Inflammatory macrophage treated with lipopolysaccharide for 1 hour (primary cell): ENCODE measurements at places on chromosomes 2 and 18.

GRCh38 chr2:222130855-222131254 is 167.9 kb downstream of the PAX3 start:
- no peak for DNase-seq

GRCh38 chr2:75632091-75632701 is 14.4 kb upstream of the MRPL19 start:
- no peak for DNase-seq

DNA sequence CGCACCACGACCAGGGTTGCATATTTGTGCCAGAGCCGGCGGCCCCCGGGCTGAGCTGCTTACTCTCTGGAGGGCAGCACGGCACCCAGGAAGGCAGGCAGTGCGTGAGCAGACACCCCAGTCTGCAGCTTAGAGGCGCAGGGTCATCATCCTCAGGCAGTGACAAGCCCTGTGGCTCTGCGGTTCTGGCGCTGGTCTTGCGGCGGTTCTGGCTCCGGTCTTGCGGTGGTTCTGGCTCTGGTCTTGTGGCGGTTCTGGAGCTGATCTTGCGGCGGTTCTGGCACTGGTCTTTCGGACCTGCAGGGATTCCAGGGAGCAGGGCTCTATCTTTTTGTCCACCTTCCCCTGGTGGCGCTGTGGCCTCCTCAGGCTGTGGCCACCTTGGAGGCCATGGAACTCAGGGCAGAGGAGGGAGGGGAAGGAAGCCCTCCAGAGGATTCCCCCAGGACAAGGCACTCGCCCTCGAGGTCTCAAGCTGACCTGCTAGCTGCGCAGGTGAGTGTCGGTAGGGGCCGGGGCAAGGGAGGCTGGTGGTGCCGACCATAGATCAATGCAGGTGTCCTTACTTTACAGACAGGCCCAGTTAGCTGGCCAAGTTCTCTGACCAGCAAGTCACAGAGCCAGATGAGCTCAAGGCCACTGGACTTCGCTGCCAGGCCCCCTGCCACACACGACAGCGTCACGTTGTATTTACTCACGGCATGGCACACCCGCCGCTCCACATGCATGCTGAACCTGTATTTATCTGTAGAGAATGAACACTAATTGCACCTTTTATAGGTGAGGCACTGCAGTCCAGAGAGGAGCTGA is 14.9 kb downstream of the ESPNL start:
- no peak for DNase-seq

- DNase-seq = no peak
These were observed 3.0 kb downstream of the FBXO41 start for GRCh38 chr2:73281244-73281643.
